HT1080 (cell line): ENCODE measurements at places on chromosomes 7 and 10.

GRCh38 chr7:143177374-143178119, 5.7 kb upstream of the TAS2R39 start:
- DNase-seq, result no peak

GRCh38 chr10:13053794-13054462, 46.0 kb upstream of the OPTN start:
- DNase-seq, result no peak

DNA sequence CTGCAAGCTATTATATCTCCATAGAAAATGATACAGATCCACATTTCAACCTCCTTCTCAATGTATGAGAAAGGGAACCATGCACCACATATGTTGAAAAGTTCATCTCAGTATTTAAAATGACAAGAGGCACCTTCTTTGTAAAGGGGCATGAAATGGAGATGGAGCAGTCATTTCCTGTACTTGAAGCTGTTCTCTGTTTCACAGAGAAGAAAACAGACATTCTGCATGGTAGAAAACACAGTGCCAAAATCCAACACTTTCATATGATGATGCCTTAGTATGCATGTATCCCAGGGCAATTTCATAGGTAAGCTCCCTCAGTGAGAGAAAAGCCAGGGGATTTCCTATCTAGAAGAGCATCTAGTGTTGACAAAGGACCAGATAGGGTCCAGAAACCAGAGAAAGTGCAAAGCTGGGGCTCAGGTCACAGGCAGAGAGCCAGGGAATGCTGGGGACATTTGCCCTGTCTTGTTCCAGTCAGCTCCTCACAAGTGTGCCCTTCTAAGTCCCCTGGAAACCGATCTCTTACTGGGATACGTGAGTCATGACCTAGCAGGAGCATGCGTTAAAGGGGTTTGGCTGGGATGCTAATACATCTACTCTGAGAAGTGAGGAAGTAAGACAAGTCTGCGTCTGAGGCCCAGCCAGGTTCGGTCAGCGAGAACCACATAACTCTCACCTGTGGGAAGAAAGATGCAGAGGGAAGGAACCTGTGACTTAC, 118.7 kb downstream of the ICA1 start:
- DNase-seq, result peak; percentile 54

DNA sequence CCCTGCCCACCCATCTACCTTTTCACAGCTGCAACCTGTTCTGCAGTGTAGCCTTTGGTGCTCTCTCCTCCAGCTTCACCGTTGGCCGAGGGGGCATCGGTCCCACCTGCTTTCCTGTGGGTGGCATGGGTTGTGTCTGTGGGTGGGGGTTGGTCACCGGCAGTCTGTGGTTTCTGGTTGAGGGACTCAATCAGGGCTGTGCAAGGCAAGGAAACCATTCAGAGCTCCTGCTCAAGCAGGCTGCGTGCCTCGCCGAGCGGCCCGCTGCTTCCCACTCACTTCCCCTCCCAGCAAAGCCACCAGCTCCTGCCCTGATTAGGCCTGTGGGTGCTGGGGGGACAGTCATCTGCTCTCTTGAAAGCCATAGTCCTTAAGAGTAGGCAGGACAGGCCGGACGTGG, 9.8 kb downstream of the DNAJB12 start:
- no peak for DNase-seq

DNA sequence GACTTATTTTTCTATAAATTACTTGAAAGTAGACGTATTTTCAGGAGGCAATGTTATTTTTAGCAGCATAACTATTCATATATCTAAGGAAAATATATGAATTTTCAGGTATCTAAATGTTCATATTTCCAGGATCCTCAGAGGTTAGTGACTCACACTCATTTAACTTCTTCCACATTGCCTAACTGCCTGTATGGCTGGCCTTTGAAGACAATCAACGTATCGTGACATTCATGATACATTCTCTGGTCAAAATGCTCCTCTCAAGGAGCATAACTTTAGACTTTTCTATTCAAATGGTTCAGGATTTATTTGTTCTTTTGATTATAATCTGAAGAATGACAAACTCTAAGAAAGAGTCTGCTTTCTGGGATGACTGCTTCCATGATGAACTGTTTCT, 89.3 kb downstream of the SEMA3C start:
- no peak for DNase-seq

- DNase-seq, result no peak
Measured at GRCh38 chr10:98138031-98138430, 3.6 kb downstream of the R3HCC1L start.

GRCh38 chr7:134622303-134622995, 24.2 kb upstream of the BPGM start:
- DNase-seq, result no peak

DNA sequence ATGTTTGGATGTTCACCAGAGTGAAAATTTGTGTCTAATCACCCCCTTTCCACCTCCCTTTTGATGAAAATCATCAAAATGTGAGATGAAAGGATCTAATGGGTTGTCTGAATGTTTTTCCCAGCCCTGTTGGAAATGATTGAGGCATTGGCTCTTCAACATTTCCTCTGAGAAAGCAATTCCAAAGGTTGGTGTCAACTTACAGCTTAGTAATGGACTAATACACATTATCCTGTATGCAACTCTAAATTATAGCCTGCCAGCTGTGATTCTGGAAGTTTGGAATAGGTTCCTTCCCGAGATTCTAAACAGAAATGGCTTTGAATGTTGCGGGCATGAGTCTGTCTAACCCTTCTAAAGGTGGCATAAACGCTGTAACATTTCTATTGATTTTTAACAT, 152.9 kb downstream of the DYNC1I1 start:
- no peak for DNase-seq

GRCh38 chr7:121337398-121337797, 8.6 kb downstream of the WNT16 start:
- peak; percentile 27 for DNase-seq

DNA sequence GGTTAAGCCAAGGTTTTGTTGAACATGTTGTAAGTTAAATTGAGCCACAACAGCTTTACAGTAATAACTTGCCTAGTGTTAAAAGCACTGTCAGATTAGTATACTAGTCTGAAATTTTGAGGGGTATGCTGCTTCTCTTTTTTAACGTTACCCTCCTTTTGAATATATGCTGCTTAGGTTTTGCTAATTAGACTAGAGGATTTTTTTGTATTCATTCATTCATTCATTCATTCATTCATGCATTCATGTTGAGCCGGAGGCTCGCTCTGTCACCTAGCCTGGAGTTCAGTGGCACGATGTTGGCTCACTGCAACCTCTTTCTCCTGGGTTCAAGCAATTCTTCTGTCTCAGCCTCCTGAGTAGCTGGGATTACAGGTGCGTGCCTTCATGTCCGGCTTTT, 24.7 kb downstream of the DNAJB6 start:
- no peak for DNase-seq

GRCh38 chr7:43217055-43217454, 104.6 kb downstream of the HECW1 start:
- no peak for DNase-seq

GRCh38 chr10:106949680-106950478, 214.6 kb downstream of the SORCS1 start:
- no peak for DNase-seq

DNA sequence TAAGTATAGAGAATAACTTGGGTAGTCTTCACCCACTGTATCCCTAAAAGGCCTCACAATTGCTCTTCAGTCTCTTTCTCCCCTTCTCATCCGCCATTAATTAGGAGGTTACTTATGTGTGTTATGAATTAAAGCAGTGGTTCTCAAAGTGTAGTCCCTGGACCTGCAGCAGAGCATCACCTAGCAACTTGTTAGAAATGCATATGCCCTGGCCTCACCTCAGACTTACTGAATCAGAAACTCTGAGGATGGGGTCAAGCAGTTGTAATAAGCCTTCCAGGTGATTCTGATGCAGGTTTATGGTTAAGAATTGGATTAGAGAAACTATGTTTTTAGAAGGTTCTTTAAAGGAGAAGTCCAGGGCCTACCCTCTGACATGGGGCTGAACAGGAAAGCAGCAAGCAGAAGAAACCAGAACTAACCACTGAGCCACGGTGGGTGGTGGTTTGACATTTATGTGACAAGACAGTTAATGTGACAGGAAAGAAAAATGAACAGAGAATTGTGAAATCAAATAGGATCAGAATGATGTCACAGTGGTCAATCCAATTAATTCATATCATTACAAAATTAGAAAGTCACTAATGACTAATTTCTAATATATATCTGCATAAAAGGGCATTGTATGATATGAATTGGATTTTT, 37.6 kb downstream of the ENTPD1 start:
- no peak for DNase-seq

DNA sequence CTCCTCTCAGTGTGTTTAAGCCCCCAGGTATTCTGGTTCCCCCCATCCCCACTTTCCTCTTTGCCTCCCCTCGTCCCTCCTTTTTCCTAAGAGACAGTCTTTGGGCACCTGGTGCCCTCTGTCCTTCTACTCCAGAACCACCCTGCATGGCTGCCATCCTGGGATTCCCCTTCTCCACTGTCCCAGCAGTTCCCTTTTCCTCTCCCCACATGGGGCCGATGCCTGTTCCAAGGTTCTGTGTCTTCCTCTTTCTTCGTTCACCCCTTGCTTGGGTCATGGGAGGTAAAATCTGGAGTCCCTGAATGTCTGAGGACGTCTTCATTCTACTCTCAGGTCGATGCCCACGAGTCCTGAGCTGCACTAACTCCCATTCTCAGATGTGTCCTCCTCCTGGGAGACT, 120.8 kb downstream of the TAX1BP1 start:
- no peak for DNase-seq

- DNase-seq, result no peak
Measured at GRCh38 chr10:49615721-49616120, 1.9 kb downstream of the CHAT start.

- no peak for DNase-seq
Measured at GRCh38 chr7:572416-573268, 53.0 kb upstream of the PDGFA start.

- DNase-seq, result no peak
Measured at GRCh38 chr10:117921421-117921820, 125.3 kb downstream of the RAB11FIP2 start.

DNA sequence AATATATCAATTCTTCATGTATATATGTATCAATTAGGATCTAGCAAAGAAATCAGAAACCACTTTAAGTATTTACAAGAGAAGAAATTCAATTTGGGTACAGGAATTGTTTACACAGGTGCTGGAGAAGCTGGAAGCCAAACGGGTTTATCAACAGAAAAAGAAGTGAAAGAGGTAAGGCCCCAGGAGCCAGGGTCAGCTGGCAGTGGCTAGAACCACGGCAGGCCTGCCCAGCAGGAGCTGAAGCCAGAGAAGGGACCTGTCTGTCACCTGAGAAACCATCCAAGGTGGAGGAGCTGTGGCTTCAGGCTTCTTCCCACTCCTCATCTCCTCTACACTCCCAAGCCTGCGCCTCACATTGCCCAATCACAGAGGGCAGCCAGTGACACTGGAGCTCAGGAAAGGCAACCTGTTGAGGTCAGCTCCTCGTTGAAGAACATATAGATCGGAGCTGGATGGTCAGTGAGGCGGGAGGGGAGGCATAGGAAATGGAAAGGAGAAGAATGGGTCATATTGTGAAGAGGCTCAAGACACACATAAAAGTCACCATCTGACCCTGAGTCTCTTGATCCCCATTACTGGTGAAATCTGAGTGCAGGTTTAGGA, 182.6 kb downstream of the REEP3 start:
- DNase-seq, result no peak

DNA sequence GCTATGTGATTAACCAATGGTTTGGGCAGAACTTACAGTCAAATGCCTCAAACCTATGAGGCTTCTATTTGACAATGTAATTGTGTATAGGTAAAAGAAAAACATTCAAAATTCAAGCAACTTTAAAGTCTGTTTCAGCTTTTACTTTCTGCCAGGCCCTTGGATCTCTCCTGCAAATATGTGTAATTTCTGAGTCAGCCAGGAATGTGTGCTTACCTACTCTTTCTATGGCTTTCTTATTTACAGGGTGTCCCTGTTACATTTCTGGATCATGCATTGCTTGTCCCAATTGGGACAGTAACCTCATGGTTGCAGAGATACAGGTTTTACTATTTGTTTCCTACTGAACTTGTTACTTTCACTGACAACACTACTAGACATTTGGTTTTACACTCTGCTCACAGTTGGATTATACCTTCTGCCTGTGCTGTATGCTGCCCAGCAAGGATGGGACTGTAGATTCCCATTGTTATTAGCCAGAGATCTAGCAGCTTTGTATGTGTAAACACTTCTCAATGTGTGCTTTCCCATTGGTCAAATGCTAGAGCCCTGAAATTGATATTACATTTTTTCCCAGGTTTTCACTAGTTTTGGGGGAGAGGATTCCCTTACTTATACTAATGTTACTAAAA, 355.3 kb downstream of the ARL4A start:
- peak; percentile 36 for DNase-seq

DNA sequence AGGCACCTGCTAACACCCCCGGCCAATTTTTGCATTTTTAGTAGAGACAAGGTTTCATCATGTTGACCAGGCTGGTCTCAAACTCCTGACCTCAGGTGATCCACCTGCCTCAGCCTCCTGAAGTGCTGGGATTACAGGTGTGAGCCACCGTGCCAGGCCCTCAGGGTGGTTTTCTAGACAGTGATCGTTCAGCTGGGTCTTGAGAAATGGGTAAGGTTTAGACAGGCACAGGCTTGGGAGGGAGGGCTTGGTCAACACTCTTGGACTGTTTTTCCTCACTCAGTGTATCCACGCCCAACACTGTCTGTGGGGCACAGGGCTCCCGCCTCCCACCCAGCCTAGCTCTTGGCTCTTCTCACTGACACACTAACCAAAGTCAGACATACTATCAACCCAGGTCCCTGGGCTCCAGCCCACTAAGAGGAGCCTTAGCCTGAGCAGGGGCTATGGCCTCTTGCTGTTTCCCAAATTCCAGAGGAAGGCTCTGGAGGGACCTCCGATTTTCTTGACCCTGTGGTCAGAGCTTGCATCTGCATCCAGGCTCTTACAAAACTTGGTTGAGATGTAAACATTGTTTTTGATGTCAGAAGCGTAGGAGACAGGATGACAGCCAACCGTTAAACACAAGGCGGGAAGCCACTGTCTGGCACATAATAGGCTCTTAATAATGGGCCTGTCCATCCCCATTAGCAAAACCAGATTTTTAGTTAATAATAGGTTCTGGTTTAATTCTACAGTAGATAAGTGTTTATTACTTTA, 143.9 kb downstream of the PRKAG2 start:
- DNase-seq, result no peak

GRCh38 chr7:1560620-1561031, 4.6 kb upstream of the TMEM184A start:
- no peak for DNase-seq

DNA sequence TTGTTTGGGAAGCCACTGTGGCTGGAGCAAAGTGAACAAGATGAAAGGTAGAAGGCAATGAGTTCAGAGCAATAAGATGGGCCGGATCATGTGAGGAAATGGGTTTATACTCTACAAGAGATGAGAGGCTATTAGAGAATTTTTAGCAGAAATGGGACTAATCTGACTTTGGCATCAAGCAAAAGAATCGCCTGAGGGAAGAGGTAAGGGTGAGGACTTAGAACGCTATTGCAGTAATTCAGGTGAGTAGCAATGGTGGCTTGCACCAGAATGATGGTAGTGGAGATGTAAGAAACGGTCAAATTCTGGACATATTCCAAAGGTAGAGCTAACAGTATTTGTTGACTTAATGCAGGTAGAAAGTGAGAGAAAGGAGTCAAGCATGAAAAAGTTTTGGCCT, 29.5 kb upstream of the AKAP9 start:
- no peak for DNase-seq
